ENCODE measurements at places on chromosomes 7 and 10.

- DNase-seq: no peak
These were observed 77.8 kb downstream of the TEX36 start for GRCh38 chr10:125605167-125605566.

GRCh38 chr10:7243873-7244272 is 167.0 kb downstream of the SFMBT2 start:
- no peak for DNase-seq

DNA sequence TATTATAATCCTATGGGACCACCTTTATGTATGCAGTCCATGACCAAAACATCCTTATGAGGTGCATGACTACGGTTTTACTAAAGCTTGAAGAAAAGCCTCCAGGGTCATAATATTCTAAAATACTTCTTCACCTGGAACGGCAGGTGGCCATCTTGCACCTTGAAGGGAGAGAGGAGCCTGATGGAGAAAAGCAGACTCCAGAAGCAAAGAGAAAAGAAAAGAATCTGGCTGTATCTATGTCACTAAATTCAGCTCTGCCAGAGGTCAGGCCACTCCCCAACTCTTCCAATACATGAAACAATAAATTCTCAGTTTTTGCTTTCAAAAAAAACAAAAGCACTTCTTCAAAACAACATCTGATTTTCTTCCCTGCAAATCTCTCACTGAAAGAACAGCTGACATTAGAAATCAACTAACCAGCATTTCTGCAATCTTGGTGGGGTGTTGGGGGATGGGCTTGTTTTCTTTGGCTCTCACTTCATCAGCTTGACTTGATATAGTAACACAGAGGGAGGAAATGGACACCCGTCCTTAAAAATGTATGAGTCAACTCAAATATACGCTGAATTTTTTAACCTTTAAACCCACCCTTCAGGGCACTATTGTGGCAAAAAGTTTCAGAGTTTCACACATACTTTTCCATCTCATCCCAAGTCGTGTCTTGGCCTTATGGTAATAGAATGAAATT is 21.7 kb downstream of the HIBADH start:
- no peak for DNase-seq

DNA sequence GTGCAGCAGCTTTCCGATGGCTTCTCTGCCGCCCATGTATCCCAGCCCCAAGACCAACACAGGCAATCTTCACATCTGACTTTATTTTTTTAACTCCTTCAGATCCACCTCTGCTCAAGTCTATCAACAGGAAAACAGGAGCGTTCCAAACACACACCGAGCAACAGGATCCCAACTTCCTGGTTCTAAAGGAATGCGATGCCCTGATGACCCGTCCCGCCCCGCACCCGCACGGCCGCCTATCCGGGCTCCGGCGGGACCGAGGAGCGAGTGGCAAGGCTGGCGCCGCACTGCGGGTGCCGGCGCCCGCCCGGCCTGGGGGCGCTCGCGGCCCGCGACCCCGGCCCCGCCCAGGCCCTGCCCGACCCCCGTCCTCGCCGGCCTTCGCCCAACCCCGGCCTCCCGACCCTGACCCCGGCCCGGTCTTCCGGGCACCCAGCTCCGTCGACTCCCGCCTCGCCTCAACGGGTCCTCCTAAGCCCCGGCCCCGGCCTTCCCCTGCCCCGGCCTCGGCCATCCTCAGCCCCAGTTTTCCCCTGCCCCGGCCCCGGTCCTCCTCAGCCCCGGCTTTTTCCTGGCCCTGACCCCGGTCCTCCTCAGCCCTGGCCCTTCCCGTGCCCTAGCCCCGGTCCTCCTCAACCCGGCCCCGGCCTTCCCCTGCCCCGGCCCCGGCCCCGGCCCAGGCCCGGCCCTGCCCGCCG is 730 bp downstream of the LARP4B start:
- DNase-seq: no peak

DNA sequence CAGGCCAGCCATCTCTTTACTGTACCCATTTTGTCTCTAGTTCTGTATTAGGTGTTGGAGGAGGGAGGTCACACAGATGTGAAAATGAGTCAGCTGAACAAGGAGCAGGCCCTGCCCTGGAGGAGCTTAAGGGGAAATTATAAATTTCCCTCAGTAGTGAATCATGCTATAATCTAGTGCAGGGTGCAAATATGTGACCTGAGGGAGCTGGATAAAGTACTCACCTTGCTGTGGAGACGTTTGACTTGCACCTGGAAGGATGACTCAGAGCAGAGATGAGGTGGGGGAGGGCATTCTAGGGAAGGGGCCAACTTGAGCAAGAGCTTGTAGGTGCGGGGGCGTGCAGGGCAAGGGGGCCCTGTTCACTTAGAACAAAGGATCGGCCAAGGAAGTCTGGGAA is 610.6 kb downstream of the SDK1 start:
- no peak for DNase-seq

GRCh38 chr7:28347475-28348318 is 64.6 kb upstream of the CREB5 start:
- DNase-seq: no peak

DNA sequence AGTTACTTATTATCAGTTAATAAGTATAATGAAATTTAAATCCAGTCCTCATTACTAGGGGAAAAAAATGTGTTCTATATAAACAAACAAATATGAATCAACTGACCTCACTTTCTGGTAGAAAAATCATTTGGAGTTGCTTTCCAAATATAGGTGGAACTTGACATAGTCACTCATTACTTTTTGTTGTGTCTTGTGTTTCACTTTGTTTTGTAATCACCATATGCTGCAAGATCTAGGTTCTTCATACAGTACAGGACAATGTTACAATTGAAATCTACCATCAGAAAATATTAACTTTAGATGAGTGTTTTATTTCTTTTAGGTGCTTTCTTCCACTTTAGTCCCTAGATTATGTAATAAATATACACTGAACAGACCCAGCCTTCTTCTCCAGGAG is 16.9 kb downstream of the TFEC start:
- no peak for DNase-seq

GRCh38 chr7:157355784-157356511 is 19.1 kb downstream of the DNAJB6 start:
- no peak for DNase-seq

- DNase-seq: no peak
These were observed 7.2 kb downstream of the FAM3C start for GRCh38 chr7:121388950-121389349.

DNA sequence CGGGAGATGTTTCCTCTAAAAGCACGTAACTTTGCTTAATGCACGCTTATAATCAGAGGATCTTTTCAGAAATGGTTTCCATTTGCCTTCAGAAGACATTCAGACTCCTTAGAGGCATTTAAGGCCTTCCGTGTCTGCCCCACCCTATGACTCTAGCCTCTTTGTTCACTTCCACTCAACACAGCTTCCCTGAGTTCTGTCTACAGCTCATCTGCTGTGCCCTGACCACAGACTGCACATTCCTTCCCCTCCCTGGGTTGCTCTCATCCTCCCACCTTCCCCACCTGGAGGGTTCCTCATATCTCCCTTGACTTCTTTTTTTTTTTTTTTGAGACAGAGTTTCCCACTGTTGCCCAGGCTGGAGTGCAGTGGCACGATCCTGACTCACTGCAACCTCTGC is 16.6 kb downstream of the FBH1 start:
- no peak for DNase-seq

DNA sequence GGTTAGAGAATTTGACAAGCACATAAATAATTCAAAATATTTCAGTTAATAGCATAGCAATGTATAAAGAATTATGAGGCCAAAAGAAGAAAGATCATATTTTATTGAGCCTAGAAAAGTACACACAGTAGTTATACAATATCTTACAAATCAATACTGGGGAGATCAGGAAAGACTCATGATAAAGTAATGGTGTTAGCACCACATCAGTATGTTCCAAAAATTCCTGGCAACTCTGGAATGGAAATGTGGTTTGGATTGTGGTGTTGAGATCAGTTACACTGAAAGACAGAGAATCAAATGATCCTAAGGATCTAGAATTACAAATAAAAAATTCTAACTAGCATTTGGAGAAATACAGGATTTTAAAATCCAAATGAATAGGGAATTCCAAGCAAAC is 420.5 kb upstream of the CNTNAP2 start:
- no peak for DNase-seq

GRCh38 chr10:88076027-88076880 is 212.8 kb downstream of the PTEN start:
- no peak for DNase-seq

GRCh38 chr7:106063692-106064091 is 48.4 kb downstream of the SYPL1 start:
- DNase-seq: no peak

GRCh38 chr7:128404143-128404681 is 5.6 kb downstream of the IMPDH1 start:
- DNase-seq: no peak

Measured in DMS153 (cell line).